ENCODE measurements at places on chromosomes 11 and 22.

GRCh38 chr22:17695986-17696385 lies 57.4 kb downstream of the BCL2L13 start:
- DNase-seq = no peak

DNA sequence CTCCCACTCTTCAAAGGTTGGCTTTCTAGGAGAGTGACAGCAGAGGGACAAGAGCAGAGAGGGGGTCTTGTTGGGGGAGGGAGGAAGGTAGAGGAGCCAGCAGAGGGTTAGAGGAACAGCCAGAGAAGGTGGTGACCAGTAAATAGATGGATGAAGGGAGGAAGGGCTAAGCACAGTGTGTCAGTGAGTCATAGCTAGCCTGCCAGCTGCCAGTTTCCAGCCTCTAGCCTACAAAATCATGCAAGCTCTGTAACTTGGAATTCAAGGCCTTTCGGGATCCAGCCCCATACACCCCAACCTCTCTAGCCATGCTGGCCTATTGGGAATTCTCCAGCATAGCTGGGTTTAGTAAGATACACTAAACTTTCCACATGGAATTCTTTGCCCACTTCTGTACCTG lies 147.4 kb upstream of the TEAD1 start:
- DNase-seq = no peak

GRCh38 chr11:90223248-90223585 lies 368 bp upstream of the CHORDC1 start:
- no peak for DNase-seq

DNA sequence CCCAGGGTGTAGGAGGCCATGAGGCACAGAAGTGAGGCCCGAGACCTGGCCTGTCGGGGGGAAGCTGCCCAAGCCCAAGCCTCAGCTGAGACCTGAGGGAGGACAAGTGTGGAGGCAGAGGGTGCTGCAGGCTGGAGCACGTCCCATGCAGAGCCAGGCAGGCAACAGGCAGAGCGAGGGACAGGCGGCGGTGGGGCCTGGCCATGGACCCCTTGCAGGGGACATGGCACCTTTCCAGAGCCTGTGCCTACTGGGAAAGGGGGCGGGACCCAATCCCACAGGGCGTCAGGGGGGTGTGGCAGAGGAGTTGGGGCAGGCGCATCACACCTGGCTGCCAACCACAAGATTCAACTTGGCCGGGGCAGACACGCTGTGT lies 4.3 kb downstream of the TNNI2 start:
- DNase-seq = no peak

DNA sequence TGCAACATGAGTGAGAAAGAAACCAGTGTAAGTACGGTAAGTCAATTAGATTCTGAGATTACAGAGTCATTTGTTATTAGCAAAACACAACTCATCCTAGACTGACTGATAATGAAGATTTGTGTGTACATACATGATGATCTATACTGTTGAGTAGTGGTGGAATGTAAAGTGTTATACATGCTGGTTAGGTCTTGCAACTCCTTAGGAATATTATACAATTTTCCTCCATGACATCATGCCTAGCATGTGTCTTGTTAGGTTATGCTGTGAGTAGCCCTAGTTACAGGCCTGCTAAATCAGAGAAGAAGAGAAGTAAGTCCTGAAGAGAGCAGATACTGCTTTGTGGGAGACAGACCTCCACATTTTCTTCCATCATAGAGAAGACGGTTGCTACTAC lies 880.6 kb downstream of the LUZP2 start:
- DNase-seq = no peak

DNA sequence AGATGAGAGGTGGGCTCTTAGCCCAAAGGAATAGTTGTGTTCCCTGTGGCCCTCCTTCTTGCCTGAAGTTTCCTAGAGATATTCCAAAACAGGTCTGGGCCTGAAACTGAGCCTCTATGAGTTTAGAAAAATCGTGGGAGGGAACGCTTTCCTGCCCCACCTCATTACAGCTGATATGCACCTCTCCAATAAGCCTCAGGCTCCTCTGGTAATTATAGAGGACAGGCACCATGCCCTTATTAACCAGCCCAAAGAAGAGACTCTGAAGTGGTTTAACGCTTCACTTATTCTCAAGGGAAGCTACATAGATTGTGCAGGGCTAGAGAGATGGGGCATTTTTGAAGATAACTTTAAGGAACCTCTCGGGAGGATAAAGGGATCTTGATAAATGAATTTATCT lies 3.4 kb upstream of the MPZL2 start:
- DNase-seq = no peak

Measured in NK-92 treated with Interleukin-12 subunit alpha and Interleukin-12 subunit beta, amount 100 ng/mL, for 24 hours (cell line).